Uterus (tissue), 4 donors: ENCODE measurements at places on chromosomes 7 and 10.

DNA sequence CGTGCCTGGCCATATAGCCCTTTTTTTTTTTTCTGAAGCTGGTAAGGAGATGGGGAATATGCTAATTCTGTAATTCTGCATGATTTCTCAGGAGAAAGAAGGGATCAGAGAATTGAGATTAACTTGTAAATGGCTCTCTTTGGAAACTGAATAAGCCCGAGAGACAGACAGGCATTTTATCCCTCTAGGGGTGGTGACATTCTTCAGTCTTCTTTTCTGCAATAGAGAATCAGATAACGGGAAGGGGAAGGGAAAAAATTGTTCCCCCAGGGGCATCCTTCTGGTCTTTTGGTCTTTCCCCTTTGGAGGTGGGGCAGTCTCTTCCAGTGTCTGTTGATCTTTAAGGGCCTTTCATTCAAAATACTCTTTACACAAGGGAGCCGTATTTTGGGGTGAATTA is 34.2 kb downstream of the HK1 start:
- DNase-seq, result no peak

DNA sequence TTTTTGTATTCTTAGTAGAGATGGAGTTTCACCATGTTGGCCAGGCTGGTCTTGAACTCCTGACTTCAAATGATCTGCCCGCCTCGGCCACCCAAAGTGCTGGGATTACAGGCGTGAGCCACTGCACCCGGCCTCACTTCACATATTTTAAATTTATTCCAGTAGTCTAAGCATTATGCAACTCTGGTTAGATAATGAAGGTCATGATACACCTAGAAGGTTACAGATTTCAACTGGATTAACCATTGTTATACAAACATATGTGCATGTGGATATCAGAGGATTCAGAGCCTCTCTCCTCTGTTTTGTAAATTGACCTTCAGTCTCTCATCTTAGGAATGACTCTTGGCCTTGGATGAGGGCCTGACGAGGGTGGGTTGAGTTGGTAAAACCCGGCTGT is 146.3 kb downstream of the DPP6 start:
- DNase-seq, result no peak

GRCh38 chr10:70328967-70329366 is 45.2 kb upstream of the NPFFR1 start:
- no peak for DNase-seq

DNA sequence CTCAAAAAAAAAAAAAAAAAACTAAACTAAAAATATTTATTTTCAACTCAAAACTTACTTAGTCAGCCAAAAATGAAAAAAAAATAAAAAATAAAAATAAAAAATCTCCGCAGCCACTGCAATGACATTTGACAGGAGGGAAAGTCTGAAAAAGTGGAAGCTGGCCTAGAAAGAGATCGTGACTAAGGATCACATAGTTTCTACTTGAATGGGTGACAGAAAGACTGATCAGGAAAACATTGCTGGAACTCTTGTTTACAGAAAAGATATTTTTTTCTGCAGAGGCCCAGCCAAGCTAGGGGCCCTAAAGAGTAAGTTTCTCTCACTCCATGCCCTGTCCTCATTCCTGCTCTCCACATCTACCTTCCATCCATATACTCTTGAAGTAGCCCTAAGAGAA is 92.8 kb upstream of the KCND2 start:
- no peak for DNase-seq

- no peak for DNase-seq
These were observed 2.8 kb downstream of the ABCB8 start for GRCh38 chr7:151031011-151031410.

GRCh38 chr7:132782777-132783640 is 206.7 kb upstream of the PLXNA4 start:
- DNase-seq, result no peak

DNA sequence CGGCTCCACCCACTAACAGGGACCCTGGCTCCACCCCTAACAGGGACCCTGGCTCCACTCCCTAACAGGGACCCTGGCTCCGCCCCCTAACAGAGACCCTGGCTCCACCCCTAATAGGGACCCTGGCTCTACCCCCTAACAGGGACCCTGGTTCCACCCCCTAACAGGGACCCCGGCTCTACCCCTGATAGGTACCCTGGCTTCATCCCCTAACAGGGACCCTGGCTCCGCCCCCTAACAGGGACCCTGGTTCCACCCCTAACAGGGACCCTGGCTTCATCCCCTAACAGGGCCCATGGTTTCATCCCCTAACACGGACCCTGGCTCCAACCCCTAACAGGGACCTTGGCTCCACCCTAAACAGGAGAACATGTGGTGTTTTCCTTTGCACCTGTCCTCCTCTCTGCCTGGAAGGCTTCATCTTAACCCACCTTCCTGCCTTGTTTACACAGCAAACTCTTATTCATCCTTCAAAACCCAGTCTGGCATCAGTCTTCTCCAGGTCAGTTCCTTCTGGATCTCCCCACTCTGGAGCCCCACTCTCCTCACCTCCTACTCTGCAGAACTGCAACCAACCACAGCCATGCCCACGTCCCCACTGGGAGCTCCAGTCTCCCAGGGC is 58.0 kb downstream of the CHST15 start:
- no peak for DNase-seq

DNA sequence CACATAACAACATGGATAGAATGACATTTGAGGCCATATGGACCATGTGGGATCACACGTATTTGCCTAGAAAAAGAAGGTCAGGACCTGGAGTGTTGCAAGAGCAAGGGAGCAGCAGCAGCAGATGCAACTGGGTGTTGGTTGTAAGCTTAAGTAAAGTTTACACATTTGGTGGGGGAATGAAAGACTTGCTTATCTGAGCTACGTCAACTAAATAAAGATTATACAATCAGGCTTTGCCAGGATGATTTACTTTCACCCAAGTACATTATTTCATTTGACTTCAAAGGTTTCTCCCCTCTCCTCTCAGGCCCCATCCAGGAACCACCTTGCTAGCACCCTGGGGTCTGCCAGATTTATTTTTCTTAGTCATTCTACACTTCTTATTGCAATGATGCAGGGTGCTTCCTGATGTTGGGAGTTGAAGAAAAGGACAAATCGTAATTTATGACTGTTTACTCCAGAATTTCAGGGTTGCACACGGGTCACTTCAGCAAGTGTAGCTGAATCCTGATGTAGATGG is 591.9 kb upstream of the IGFBP3 start:
- no peak for DNase-seq
